ENCODE measurements at places on chromosomes 11 and 22. TPM values are rescaled to one million over a fixed set of nuclear protein-coding genes. Genes with fewer than 3 reads are reported as not detected.

NRIP3 gene
- total RNA-seq: 0.20 TPM

UBQLNL gene
- total RNA-seq: under 0.01 TPM

EMSY gene
- 10.2 TPM for total RNA-seq

VPS37C gene
- total RNA-seq: 4.4 TPM

A4GALT gene
- 43.8 TPM for total RNA-seq

INSC gene
- not detected for total RNA-seq

DSCAML1 gene
- not detected for total RNA-seq

LRRN4CL gene
- total RNA-seq: 0.22 TPM

KREMEN1 gene
- total RNA-seq: 0.20 TPM

MFRP gene
- total RNA-seq: not detected

TRIM6 gene
- total RNA-seq: 0.99 TPM
